ENCODE measurements at places on chromosomes 1 and 21.

- DNase-seq = no peak
Observed at GRCh38 chr1:206142770-206143169, 25.6 kb upstream of the AVPR1B start.

GRCh38 chr1:41341772-41342562, 19.3 kb upstream of the FOXO6 start:
- DNase-seq = no peak

GRCh38 chr1:9996624-9997582, at the start of gene RBP7:
Gene RBP7, plus strand, starts transcription at chr1:9997228. Its CDS starts 31 bp downstream, at chr1:9997259.
- DNase-seq = no peak

DNA sequence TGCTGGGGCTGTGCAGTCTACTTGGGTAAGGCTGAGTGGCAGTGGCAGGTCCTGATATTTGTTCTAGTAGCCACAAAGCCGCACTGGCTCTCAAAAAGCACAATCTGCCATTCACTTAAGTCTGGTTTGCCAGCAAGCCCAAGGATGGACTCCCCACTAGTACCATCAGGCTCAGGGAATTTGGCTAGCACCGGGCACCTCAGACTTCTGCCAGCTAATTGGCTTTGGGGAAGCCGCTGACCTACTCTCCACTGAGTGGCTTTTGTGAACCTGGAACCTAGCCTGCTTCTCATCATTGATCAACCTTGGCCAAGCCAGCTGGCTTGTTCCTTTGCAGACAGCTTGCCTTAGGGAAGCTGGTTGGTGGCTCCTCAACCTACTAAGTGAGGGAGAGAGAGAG, 83.1 kb downstream of the ESRRG start:
- no peak for DNase-seq

DNA sequence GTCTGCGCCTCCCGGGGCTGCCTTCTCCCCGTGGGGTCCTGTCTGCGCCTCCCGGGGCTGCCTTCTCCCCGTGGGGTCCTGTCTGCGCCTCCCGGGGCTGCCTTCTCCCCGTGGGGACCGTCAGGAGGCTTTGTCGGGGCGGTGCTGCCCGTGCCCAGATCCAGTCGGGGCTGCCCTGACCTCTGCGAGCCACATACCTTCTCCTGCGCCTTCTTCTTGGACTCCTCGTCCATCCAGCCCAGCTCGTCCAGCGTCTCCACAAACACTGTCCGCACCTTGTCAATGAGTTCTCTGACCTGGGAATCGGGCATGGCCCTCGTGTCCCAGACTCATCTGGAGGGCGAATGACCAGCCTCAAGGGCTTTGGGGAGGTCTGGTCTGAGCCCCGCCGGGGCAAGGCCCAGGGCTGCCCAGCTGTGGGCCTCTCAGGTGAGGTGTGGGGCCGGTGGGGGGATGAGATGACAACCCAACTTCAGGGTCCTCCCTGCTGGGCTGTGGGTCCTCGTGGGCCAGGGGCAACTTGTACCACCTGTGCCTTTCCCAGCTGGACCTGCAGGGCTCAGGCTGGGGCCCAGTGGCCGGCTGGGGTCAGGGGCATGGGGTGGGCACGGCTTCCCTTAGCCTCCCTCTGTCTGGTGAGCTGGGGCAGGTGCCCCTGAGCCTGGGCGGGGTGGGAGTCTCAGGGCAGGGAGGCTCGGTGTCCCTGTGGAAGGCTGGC, 9.4 kb downstream of the PRXL2B start:
- DNase-seq = no peak

All from fibroblast of skin of left quadriceps (primary cell).